ENCODE measurements at places on chromosomes 5 and 9.
A peak's percentile ranks its signal among the peaks of the same experiment; 100 is the strongest.

DNA sequence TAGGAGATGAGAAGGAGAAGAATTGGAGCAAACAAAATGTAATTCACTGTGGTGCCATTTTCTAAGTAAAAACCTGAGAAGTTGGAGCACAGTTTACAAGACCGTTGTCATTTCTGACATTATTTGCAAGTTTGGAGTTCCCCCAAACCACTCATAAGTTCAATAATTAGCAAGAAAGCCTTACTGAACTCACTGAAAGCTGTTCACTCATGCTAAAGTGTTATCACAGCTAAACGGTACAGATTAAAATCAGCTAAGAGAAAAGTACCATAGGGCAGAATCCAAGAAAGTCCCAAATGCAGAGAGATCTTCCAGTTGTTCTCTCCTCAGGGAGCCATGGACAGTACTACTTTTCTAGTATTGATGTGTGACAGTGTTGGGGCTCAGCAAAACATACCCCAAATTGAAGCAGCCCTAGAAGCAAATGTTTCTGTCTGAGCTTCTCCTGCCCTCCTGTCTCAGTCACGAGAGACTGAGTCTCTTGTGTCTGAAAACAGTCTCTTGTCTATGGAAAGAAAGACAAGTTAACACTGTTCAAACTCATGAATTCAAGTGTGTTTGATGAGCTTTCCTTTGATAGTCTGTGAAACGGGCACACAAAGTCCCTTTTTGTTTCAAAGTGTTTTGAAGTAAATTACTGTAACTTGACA is 221.2 kb downstream of the GABRG2 start:
- no peak for DNase-seq

GRCh38 chr9:6977761-6978160 is 220.0 kb downstream of the KDM4C start:
- DNase-seq: no peak

GRCh38 chr9:33437898-33438297 is 9.5 kb downstream of the AQP3 start:
- no peak for DNase-seq

- no peak for DNase-seq
These were observed 454.5 kb downstream of the HINT1 start for GRCh38 chr5:130710596-130710995.

DNA sequence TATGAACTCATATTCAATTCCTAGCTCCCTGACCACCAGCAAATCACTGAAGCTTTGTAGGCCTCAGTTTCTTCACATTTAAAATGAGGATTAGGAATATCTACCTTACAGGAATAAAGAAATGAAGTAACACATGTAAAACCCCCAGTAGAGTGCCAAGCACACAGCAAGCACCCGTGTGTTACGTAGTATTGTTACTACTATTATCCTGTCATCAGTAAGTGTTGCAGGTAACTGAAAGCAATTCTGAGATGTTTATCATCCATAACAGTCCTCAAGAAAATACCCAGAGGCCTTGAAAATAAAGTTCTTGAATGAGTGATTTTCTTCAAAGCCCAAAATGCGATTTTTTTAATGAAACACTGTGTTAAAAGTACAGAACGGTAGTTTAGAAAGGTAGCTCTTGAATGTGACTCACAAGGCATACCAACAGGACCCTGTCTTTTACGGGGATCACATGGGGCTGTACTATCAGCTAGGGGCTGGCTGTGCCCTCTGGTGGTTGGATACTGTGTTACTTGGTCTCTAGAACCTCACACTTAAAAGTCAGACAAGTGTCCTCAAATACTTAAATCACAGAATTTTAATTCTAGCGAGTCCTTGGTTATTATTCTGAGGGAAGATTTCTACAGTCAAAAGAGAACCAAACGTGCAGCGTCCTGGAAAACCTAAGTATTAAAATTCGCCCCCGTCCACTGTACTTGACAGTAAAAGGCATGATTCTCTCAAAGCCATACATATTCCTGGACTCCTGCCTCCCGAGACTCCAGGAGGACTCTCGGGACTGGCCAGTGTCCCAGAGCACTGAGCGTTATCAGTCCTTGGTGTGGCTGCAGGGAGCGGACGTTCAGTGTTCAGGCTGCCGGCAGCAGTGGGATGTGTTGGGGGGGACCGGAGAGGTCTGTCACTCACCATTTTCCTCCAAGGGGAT is 725 bp downstream of the NDUFB6 start:
- peak; percentile 79 for DNase-seq

All from SK-N-SH (cell line).